A549 treated with RU486 at 1 μM for 4 hours (cell line): ENCODE measurements at places on chromosomes 11 and 22. TPM values are rescaled to one million over a fixed set of nuclear protein-coding genes. Genes with fewer than 3 reads are reported as not detected.

RIMBP3C gene
- total RNA-seq: 0.05 to 0.29 TPM (median 0.24 TPM) in 4 of 5 replicates, not detected in the other

SAA2 gene
- total RNA-seq: not detected in 5 replicates

APOL1 gene
- total RNA-seq: 9.4 to 11.9 TPM (median 9.7 TPM) in 5 replicates

APOL5 gene
- total RNA-seq: not detected in 5 replicates

SEC14L6 gene
- total RNA-seq: not detected in 5 replicates

SPTBN2 gene
- 8.0 to 12.0 TPM (median 11.0 TPM) in 5 replicates for total RNA-seq

SLC22A25 gene
- total RNA-seq: not detected in 5 replicates

ELFN2 gene
- 5.2 to 8.9 TPM (median 7.6 TPM) in 5 replicates for total RNA-seq

TESMIN gene
- 3.6 to 7.0 TPM (median 4.8 TPM) in 5 replicates for total RNA-seq

AQP11 gene
- 1.5 to 3.3 TPM (median 2.6 TPM) in 5 replicates for total RNA-seq

CASP12 gene
- not detected in 5 replicates for total RNA-seq

CLP1 gene
- total RNA-seq: 26.9 to 33.2 TPM (median 29.0 TPM) in 5 replicates

HTR3A gene
- total RNA-seq: not detected in 5 replicates

TYMP gene
- total RNA-seq: 10.8 to 21.9 TPM (median 18.6 TPM) in 5 replicates

TP53AIP1 gene
- total RNA-seq: 0.09 to 0.29 TPM (median 0.11 TPM) in 3 of 5 replicates, not detected in the others

JAM3 gene
- total RNA-seq: 3.8 to 4.6 TPM (median 4.3 TPM) in 5 replicates

XKR3 gene
- not detected in 5 replicates for total RNA-seq

OR10A2 gene
- total RNA-seq: not detected in 5 replicates

OR8G1 gene
- total RNA-seq: not detected in 5 replicates

HPX gene
- 0.32 to 0.75 TPM (median 0.62 TPM) in 5 replicates for total RNA-seq

CD6 gene
- 0.08 to 0.18 TPM (median 0.13 TPM) in 3 of 5 replicates, not detected in the others for total RNA-seq

NUMA1 gene
- total RNA-seq: 56.8 to 73.1 TPM (median 68.2 TPM) in 5 replicates

RCOR2 gene
- total RNA-seq: 0.90 to 1.3 TPM (median 0.97 TPM) in 5 replicates

TMPRSS13 gene
- not detected in 5 replicates for total RNA-seq

RAG1 gene
- 0.21 to 0.30 TPM (median 0.26 TPM) in 5 replicates for total RNA-seq

CSF2RB gene
- not detected in 5 replicates for total RNA-seq

CRYBB2 gene
- total RNA-seq: not detected in 5 replicates

TBC1D10A gene
- 9.1 to 11.7 TPM (median 10.1 TPM) in 5 replicates for total RNA-seq

CARNS1 gene
- total RNA-seq: 0.08 to 0.20 TPM (median 0.13 TPM) in 5 replicates

ST3GAL4 gene
- 23.0 to 27.1 TPM (median 26.2 TPM) in 5 replicates for total RNA-seq

EXT2 gene
- 55.1 to 60.3 TPM (median 56.0 TPM) in 5 replicates for total RNA-seq

DCPS gene
- 18.5 to 22.4 TPM (median 18.9 TPM) in 5 replicates for total RNA-seq

C11orf16 gene
- total RNA-seq: not detected in 5 replicates

SHANK3 gene
- total RNA-seq: 3.0 to 6.1 TPM (median 4.6 TPM) in 5 replicates

TPST2 gene
- 8.4 to 12.7 TPM (median 11.1 TPM) in 5 replicates for total RNA-seq

PGA5 gene
- total RNA-seq: not detected in 5 replicates

CLDN5 gene
- not detected in 5 replicates for total RNA-seq

PITPNM1 gene
- 30.3 to 60.6 TPM (median 48.4 TPM) in 5 replicates for total RNA-seq

ZNF143 gene
- 10.1 to 18.2 TPM (median 13.6 TPM) in 5 replicates for total RNA-seq

ARHGAP42 gene
- total RNA-seq: 4.1 to 8.3 TPM (median 7.5 TPM) in 5 replicates

USP35 gene
- total RNA-seq: 4.9 to 7.2 TPM (median 6.1 TPM) in 5 replicates

MS4A3 gene
- not detected in 5 replicates for total RNA-seq

APOA4 gene
- total RNA-seq: not detected in 5 replicates

LIF gene
- total RNA-seq: 22.4 to 37.6 TPM (median 34.3 TPM) in 5 replicates

FADS2 gene
- total RNA-seq: 246 to 335 TPM (median 271 TPM) in 5 replicates

TMEM191B gene
- total RNA-seq: 0.42 to 2.3 TPM (median 1.3 TPM) in 5 replicates

JOSD1 gene
- total RNA-seq: 26.5 to 31.2 TPM (median 29.4 TPM) in 5 replicates

BTBD18 gene
- not detected in 5 replicates for total RNA-seq

DBX1 gene
- total RNA-seq: not detected in 5 replicates

CNGA4 gene
- 0.07 to 0.19 TPM (median 0.09 TPM) in 3 of 5 replicates, not detected in the others for total RNA-seq

RFPL3 gene
- total RNA-seq: not detected in 5 replicates

TRIM49 gene
- total RNA-seq: not detected in 5 replicates

LGR4 gene
- total RNA-seq: 18.7 to 45.5 TPM (median 40.5 TPM) in 5 replicates

GLB1L3 gene
- total RNA-seq: not detected in 5 replicates

HBB gene
- not detected in 5 replicates for total RNA-seq

OR8K1 gene
- total RNA-seq: not detected in 5 replicates

OR51B5 gene
- total RNA-seq: 0.07 to 0.09 TPM in 2 of 5 replicates, not detected in the others

SUSD2 gene
- total RNA-seq: 49.5 to 67.2 TPM (median 59.6 TPM) in 5 replicates

GP1BB gene
- total RNA-seq: 0.58 to 1.7 TPM (median 1.3 TPM) in 5 replicates
